ENCODE measurements at places on chromosomes 4 and X.

DNA sequence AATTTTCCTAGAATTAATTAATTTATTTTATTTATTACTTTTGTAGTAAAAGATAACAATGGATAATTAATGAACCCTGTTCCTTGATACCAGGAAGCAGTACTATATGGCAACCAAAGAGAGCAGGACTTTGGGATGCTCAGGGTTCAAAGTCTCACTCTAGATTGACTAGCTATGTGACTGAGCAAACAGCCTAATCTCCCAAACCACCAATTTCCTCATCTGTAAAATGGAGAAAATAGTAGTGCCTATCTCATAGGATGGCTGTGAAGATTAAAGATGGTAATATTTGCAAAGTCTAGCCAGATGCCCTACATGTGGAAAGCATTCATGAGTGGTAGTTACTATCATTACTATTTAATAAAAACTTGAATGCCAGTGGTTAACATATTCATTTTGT, 97.6 kb downstream of the PRDM5 start:
- no peak for DNase-seq

- DNase-seq, result no peak
These were observed 52.0 kb upstream of the HS3ST1 start for GRCh38 chr4:11480683-11481082.

- no peak for DNase-seq
These were observed 283.2 kb upstream of the CPEB2 start for GRCh38 chr4:14719053-14719452.

DNA sequence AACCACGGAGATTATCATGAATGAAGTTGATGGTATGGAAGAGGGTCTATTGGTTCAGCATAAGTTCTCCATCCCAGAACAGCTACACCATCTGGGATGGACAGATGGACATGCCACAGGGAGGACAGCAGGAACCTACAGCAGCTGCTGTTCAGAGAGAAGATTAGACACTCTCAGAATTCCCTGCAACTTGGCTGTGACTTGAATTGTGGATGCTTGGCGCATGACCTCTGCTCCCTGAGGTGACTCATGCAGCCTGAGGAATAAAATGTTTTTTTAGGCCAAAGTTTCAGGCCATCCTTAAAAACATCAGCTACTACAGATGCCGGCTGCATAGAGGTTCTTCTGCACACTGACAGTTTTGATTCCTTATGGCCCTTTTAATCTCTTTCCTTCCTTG, 97.3 kb downstream of the RS1 start:
- no peak for DNase-seq

- DNase-seq, result no peak
These were observed 3.5 kb upstream of the ARHGEF6 start for GRCh38 chrX:136784231-136784630.

- DNase-seq, result no peak
These were observed 50.9 kb downstream of the USP26 start for GRCh38 chrX:133045986-133046385.

- DNase-seq, result no peak
These were observed 309.6 kb upstream of the DDX53 start for GRCh38 chrX:22690116-22690515.

GRCh38 chrX:31228415-31228832, 156.6 kb upstream of the FTHL17 start:
- no peak for DNase-seq

GRCh38 chrX:138788771-138789170, 77.3 kb upstream of the FGF13 start:
- DNase-seq, result no peak

DNA sequence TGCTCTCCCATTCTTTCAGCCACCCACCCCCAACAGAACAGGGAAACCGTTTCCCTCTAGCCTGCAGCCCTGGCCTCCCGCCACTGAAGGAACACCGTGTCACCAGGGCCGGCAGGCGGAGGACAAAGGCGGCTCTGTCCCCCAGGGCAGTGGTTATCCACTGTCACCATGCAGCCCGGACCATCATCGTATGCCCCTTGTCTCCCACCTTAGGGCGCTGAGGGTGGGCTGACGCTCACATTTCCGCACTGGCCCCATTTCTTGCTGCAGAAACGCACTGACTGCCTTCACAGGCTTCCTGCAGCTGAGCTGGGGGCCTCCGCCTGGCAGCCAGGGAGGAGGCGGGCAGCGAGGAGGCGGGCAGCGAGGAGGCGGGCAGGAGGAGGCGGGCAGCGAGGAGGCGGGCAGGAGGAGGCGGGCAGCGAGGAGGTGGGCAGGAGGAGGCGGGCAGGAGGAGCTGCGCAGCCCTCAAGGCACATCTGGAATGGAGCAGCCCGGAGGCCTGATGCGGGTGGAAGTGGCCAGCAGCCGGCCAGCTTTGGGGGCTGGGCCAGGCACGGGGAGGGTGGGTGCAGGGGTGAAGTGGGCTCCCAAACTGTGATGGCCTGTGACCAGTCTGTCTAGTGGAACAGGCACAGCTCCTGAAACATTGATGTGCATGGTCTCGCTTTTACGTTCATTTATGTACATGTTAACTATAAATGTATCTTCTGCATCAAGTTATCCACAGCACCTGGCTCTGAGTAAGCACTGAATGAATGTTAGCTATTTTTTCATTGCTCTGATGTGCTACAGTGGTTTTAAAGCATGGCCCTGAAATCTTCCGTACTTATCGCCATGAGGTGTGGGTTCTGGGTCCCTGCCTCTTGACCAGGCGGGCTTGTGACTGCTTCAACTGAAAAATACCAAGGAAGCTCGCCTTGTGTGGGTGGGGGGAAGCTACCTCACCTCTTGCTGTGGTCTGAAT, 20.6 kb upstream of the KIAA0232 start:
- DNase-seq, result no peak

DNA sequence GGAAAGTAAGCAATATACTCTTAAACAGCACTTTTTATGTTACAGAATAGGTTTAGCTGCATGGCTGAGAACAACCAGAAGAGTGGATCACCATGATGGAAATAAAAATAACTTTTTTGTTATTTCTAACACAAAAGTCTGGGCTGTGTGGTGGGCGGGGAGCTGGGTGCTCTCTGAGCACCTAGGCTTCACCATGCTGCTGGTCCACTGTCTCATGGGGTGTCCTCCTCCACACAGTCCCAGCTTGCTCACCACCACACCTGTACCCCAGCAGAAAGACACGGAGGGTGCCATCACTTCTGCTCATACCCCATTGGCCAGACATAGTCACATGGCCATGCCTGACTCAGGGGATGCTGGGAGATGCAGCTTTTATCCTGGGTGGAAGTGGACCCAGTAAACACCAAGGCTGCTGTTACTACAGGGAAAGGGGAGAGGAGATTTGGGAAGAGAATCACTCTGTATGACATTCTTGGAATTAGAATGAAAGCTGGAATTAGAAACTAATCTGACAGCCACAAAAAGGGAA, 45.0 kb downstream of the CPZ start:
- DNase-seq, result no peak

DNA sequence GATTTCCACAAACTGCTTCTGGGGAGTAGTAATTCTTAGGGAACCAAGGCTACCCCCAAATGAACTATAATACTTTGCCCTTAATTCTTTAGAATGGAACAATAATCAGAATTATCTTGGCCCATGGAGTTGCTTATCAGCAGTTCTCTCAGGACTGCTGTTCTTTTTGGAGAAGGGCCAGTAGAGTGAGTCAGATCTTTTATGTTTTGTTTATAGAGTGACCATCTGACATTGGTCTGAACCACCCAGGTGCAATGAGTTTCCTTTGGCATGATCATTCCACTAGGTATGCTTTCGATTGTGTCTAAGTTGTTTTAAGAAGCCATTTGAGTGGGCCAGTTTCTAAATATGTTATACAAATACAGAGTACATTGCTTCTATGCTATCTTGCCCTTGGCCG, 31.8 kb downstream of the PRRG1 start:
- DNase-seq, result no peak

DNA sequence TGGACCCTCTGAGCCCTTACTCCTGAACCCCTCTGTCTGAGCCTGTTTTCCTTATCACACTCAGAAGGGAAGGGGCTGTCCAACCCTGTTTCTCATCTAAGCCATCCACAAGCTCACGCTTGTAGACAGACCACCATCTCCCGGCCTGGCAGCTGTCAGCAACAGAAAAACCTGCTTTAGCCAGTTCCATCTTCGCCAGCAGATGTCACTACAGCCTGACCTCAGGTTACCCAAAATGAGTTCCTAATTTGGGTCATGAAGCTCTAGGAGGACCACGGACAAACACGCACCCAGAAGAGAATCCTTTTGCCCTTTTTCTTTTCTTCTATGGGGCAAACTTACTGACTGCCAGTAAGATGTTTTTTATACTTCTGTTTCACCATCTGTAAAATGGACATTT, 445.4 kb downstream of the BCOR start:
- DNase-seq, result no peak

DNA sequence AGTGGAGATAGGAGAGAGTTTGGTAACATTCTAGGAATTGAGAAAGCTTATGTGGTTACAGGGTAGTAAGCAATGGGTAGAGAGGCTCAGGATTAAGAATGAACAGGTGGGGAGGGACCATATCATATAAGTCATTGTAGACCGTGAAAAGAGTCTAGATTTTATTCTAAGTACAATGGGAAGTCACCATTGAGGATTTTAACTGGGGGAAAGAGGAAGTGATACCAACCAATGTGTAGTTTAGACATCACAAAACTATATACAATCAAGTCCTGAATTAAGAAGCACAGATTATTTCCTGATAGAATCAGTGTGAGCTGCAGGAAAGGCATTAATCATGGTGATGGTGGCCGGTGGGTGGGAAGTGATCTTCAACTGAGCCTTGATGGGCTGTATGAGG, 178.3 kb upstream of the ZIC3 start:
- DNase-seq, result no peak

DNA sequence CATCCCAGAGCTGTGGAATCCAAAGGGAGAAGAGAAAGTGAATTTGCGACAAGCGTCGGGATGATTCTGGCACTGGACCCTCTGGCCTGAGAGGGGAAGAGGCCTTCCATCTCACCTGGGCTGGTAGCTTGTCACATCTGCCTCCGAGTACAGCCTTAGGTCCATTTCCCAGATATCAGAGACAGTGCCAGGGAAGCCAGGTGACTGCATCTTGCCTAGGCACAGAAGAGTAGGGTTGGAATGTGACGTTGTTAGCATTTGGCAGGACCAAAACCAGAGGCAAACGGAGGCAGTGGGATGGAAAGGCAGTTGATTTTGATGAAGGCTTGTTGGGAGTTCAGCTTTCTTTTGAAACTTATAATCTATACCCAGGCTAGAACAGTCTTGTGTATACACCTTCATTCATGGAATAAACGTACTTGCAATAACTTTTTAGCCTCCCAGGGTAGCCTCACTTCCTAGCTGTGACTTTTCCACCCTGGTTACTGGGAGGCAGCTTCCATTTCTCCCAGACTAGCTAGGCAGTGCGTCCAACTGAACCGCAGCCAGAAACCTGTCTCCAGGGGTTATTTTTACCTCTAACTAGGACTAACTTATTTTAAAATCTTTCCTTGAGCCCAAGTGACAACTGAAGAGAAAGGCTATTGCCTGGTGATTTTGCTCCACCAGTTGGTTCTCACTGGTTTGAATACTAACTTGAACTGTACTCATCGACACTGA, 5.9 kb downstream of the SOD3 start:
- no peak for DNase-seq

DNA sequence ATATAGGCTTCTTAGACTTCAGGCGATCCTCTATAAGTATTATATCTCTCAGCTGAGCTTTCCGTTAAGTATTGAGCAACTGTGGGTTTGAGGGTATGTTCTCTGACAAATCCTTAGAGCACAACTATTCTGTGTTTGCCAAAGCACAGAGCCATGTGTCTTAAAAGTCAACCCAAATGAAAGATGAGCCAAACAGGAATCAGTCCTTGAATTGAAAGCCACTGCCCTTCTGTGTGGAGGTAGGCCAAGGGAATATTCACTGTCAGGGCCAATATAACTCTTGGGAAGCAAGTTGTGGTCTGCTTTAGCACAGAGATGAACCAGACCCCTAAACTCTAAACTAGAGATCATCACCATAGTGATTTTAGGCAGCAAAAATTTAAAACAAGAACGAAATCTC, 164.0 kb downstream of the STAG2 start:
- no peak for DNase-seq

DNA sequence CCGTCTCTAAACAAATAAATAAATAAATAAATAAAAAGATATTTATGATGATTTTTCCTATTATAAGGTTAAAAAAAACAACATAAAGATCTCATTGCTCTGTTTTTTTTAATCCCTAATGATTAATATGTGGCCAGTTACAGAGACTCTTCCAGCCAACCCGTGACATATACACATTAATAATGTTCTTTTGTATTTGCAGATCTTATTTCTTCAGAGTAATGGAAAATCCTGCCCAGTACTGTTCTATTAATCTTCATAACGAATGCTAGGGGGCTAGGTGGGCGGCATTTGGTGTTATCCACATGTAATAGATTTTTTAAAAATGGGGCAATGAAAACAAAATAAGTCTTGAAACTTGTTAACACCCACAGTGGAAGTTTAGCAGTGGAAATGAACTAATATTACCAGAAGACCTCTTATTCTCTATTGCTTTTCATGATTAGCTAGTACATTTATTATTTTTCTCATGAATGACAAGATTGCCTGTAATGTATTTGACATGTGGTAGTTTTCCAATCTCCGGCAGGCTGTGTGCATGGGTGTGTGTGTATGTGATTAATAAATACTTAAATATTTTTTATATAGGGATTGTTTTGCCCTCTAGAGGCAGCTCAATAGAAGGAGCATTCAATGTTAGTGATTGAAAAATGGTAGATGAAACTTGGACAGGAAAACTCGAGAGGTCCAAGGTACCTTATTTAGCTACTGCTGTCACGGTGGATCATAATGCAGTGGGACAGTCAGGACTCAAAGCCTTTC, 457.4 kb downstream of the IL1RAPL1 start:
- DNase-seq, result no peak

DNA sequence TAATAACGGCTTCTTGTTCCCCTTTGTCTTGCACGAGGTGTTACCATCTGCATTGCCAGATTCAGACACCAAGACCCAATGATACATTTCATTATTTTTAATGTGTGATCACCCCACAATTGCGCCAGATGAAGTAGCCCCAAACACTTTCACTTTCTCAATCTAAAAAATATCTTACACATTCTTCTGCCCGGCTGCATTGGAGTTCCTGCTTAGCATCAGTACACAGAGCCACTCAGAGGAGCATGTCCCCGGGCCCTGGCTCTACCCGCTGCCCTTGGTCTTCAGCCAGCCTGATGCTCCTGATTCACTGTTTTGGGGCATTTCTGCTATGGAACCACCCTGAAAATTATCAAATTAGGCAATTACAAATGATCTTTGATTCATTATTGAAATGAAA, 66.0 kb upstream of the TENM3 start:
- DNase-seq, result no peak

GRCh38 chr4:128255906-128256305, 31.7 kb downstream of the PGRMC2 start:
- DNase-seq, result no peak

Measured in stimulated activated CD4-positive, alpha-beta T cell treated with anti-CD3 and anti-CD28 coated beads, TNF-alpha, amount 100 ng/mL, for 24 hours (primary cell).